ENCODE measurements at places on chromosomes 13 and 19.

- no peaks in the 10 kb centered on the region for H3K27me3 ChIP-seq
- peaks cover 16% of the 10 kb centered on the region for H3K4me1 ChIP-seq
- peak overlapping the region; percentile 76 for H3K4me3 ChIP-seq
- no peak for DNase-seq
These were observed 854 bp downstream of the RNASEH2B start for GRCh38 chr13:50910485-50910805.

GRCh38 chr13:100892981-100893380, 218.4 kb upstream of the TMTC4 start:
- no peak overlapping the region for H3K27ac ChIP-seq
- no peak for DNase-seq
- no peaks in the 10 kb centered on the region for H3K27me3 ChIP-seq
- H3K4me3 ChIP-seq = no peak overlapping the region

DNA sequence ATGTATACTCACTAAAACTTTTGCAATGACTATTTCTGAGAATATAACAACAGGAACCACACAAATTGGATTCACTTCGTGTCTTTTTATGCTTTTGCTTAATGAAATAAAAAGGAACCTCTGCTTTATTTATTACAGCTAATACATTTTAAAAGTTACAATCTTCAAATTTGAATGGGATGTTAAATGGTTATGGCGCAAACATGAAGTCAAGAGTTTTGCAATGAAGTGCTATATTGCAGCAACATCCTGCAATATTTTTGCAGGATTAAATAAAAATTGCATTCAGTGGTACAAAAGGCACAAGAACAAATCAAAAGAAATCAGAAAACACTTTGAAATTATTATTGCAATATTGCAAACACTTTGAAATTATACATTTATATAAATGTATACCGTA, 1519.0 kb upstream of the MIR17HG start:
- no peaks in the 10 kb centered on the region for H3K27me3 ChIP-seq
- H3K4me3 ChIP-seq = no peak overlapping the region
- H3K27ac ChIP-seq = no peak overlapping the region
- DNase-seq = no peak
- no peaks in the 10 kb centered on the region for H3K36me3 ChIP-seq

GRCh38 chr13:77544355-77544754, 8.8 kb downstream of the SCEL start:
- H3K27ac ChIP-seq = no peak overlapping the region
- no peaks in the 10 kb centered on the region for H3K36me3 ChIP-seq
- H3K27me3 ChIP-seq = no peaks in the 10 kb centered on the region
- H3K4me1 ChIP-seq = no peaks in the 10 kb centered on the region

DNA sequence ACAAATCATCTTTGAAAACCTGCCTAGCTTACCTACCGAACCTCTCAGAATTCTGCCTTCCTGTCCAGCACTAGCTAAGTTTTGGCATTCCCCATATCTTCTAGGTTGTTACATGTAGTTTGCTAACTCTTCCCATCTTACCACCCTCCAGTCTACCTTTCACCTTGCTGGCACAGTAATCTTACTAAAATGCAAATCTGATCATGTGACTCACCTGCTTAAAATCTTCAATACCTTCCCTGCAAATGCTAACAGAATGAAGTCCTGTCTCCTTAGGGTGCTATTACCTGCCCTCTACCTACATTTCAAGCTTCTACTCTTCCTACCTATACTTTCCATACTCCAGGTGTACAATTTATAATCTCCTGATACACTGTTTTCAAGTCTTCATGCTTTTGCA, 30.4 kb downstream of the INTS6 start:
- peaks cover 25% of the 10 kb centered on the region for H3K4me1 ChIP-seq
- DNase-seq = no peak
- no peak overlapping the region for H3K4me3 ChIP-seq
- no peak overlapping the region for H3K27ac ChIP-seq
- no peaks in the 10 kb centered on the region for H3K27me3 ChIP-seq

- no peaks in the 10 kb centered on the region for H3K4me1 ChIP-seq
- H3K36me3 ChIP-seq = peaks cover 4% of the 10 kb centered on the region
- H3K27ac ChIP-seq = no peak overlapping the region
- H3K4me3 ChIP-seq = no peak overlapping the region
- DNase-seq = no peak
- H3K27me3 ChIP-seq = no peaks in the 10 kb centered on the region
These were observed 127.5 kb downstream of the B3GLCT start for GRCh38 chr13:31327182-31327860.
